ENCODE measurements at places on chromosomes 4 and X.

- DNase-seq: no peak
Observed at GRCh38 chr4:53779025-53779424, 187.7 kb upstream of the LNX1 start.

DNA sequence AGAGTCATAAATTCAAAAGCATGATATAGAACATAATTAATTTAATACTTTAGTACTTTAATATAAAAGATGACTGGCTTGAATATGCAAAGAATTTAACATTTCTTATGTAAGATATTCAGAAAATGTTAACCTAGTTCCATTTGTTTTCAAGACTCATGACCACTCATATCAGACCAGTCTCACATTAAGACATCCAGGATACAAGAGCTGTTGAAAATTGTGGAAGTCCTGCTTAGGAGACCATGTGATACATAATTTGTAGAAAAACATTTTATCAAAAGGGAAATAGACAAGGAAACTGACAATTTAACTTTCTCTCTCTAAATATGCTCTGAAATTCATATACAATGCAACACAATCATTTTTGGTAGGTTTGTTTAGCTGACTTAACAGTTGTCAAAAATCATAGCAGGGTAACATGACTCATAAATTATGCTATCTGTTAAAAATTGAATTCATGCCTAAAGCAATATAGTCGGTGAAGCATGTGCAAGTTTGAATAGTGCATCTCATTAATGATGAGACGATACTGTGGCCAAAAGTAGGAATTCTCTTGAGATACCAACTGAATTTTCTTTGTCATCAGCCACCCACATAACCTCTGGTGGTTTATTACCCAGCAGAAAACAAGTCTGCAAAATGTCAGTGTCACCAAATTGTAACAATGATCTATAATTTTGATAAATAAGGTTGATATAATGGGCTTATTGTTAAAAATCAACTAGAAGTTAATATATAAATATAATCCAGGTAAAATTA lies 211.4 kb downstream of the GASK1B start:
- no peak for DNase-seq

DNA sequence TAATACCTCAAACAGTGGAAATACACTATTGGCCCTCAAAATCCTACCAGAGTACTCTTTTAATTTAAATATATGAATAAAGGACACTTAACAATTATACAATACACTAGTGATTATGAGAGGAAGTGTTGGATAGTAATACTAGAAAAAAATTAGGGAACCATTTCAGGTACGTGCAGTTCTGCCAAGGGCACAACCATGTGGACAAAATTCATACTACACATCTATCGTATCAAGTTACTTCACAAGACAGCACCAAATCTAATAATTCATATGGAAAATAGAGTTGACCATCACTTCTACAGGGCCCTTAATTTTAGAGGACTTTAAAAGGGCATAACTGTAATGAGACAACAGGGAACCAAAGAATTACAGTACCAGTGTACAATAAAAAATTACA lies 69.2 kb upstream of the ZCCHC13 start:
- DNase-seq: no peak

GRCh38 chrX:7146020-7146702 lies 1.4 kb upstream of the STS start:
- DNase-seq: no peak

GRCh38 chrX:136941396-136942337 lies 61.1 kb upstream of the RBMX start:
- no peak for DNase-seq

DNA sequence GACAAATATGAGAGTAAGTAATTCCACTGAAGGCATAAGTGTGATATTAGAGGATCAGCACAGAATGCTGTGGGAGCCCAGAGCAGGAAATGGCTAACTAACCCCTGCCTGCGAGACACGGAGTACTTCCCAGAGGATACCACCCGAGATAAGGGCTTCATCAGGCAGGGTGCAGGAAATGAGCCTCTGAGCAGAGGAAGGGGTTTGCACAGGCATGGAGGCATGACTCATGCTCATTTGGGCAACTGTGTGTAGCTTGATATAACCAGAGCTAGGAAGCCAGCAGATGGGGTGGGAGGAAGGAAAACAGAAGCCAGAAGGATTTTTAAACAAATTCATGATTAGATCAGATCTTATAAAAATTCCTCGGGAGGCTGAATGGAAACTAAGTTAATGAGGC lies 70.0 kb upstream of the TSPAN5 start:
- no peak for DNase-seq

DNA sequence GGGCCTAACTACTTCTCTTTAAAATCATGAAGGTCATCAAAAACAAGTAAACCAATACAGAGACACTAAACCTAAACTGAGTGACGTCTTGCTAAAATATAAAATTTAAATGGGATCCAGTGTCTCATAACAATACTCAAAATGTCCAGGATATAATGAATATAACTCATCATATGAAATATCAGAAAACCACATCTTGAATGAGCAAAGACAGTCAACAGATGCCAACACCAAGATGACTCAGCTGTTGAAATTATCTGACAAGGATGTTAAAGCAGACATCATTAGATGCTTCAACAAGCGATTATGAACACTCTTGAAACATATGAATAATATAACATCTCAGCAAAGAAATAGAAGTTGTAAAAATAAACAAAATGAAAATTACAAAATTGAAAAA lies 8.3 kb downstream of the NAP1L2 start:
- DNase-seq: no peak

- DNase-seq: no peak
Observed at GRCh38 chrX:13254870-13255269, 65.0 kb downstream of the ATXN3L start.

GRCh38 chrX:37684426-37684825 lies 1.2 kb upstream of the XK start:
- DNase-seq: peak; percentile 2

- peak; percentile 33 for DNase-seq
Observed at GRCh38 chr4:112234952-112235609, 3.5 kb downstream of the AP1AR start.

GRCh38 chr4:182307746-182308145 lies 64.5 kb downstream of the TENM3 start:
- DNase-seq: no peak

DNA sequence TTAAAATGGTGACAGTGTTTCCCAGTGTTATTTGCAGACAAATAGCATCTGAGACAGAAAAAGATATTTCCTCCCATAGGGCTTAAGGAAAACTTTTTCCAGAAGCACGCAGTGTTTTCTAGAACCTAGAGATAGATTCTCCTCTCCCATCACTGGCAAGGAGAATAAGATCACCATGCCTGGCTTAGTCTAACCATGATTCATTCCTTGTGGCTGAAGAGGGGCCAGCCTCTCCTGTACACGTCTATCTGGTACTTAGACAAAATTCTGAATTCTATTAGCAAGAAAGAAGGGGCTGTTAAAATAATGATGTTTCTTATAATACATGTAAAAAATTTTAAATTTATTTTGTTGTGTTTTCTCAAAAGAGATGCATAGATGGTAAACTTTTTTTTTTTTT lies 296.1 kb upstream of the LDB2 start:
- no peak for DNase-seq

- no peak for DNase-seq
Observed at GRCh38 chr4:70225824-70226223, at the start of gene FDCSP. FDCSP (plus strand) TSS chr4:70226124; CDS start chr4:70231195, 5,071 bp downstream.

- no peak for DNase-seq
Observed at GRCh38 chr4:93359586-93359985, 469.0 kb upstream of the ATOH1 start.
